Natural killer cell (primary cell): ENCODE measurements at places on chromosomes 7 and 10. TPM values are rescaled to one million over a fixed set of nuclear protein-coding genes. Genes with fewer than 3 reads are reported as not detected.

The NUTM2A gene
- 1.7 TPM for total RNA-seq

The MMD2 gene
- not detected for total RNA-seq

The CCSER2 gene
- 158 TPM for total RNA-seq

The MBL2 gene
- not detected for total RNA-seq

The VTI1A gene
- total RNA-seq: 68.2 TPM

The APBB1IP gene
- total RNA-seq: 92.5 TPM

The HELLS gene
- 10.4 TPM for total RNA-seq

The DLX5 gene
- not detected for total RNA-seq

The RGS10 gene
- 13.5 TPM for total RNA-seq

The ACHE gene
- 0.18 TPM for total RNA-seq

The SRGN gene
- 636 TPM for total RNA-seq

The IFIT1 gene
- 1.0 TPM for total RNA-seq

The PRKCQ gene
- 69.5 TPM for total RNA-seq

The IGF2BP3 gene
- not detected for total RNA-seq

The SHTN1 gene
- 1.4 TPM for total RNA-seq

The PHKG1 gene
- 5.6 TPM for total RNA-seq

The UPK3B gene
- total RNA-seq: 3.3 TPM

The MEST gene
- total RNA-seq: 0.70 TPM

The SDHAF3 gene
- total RNA-seq: 10.4 TPM

The FAM25A gene
- total RNA-seq: not detected

The IGFBP1 gene
- not detected for total RNA-seq

The C10orf67 gene
- total RNA-seq: not detected

The CALHM3 gene
- not detected for total RNA-seq

The SRRM3 gene
- total RNA-seq: not detected

The GPER1 gene
- 0.26 TPM for total RNA-seq

The ATOH7 gene
- total RNA-seq: not detected

The IKZF1 gene
- total RNA-seq: 350 TPM

The ELOVL3 gene
- not detected for total RNA-seq

The MALRD1 gene
- not detected for total RNA-seq

The AZGP1 gene
- total RNA-seq: not detected

The CYP26C1 gene
- not detected for total RNA-seq

The SCIN gene
- total RNA-seq: not detected

The RBP4 gene
- not detected for total RNA-seq

The LRMDA gene
- total RNA-seq: 2.1 TPM
